ENCODE measurements at places on chromosomes 3 and 15.

DNA sequence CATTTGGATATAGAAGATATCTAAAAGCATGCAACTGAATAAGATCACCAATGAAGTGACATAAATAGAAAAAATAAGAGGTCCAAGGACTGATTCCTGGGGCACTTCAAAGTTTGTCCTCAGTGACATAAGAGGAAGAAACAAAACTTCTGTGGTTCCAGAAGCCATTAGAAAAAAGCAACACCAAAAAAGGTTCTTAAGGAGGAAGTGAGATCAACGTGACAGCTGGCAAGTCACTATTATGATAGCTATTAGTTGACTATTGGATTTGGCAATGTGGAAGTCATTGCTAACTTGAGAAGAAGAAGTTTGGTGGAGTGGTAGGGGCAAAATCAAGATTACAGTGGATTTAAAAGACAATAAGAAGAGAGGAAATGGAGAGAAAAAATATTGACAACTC lies 1098.3 kb downstream of the NAALADL2 start:
- DNase-seq = no peak

DNA sequence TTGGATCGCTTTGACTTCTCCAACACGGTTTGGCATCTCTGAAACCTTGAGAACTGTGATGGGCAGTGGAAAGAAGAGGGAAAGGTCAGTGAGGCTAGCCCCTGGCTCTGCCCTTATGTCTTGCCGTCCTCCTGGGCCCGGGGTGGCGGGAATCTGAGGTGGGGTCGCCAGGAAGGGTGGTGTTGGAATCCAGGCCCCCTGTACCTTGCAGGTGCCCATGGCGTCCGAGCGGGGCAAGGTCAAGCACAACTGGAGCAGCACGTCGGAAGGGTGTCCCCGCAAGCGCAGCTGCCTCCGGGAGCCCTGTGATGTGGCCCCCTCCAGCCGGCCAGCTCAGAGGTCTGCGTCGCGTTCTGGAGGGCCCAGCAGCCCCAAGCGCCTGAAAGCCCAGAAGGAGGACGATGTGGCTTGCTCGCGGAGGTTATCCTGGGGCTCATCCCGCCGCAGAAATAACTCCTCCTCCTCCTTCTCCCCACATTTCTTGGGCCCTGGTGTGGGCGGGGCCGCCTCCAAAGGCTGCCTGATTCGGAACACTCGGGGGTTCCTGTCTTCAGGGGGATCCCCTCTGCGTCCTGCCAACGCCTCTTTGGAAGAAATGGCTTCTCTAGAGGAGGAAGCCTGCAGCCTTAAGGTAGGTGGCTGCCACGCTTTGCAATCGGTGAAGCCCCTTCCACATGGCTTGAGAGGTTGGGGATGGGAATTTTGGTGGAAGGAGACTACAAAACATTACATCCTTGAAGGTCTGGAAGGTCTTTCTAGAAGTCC lies 907 bp downstream of the TATDN2 start:
- DNase-seq = peak; percentile 47

- no peak for DNase-seq
These were observed 139.1 kb upstream of the EIF1B start for GRCh38 chr3:40170395-40170794.

DNA sequence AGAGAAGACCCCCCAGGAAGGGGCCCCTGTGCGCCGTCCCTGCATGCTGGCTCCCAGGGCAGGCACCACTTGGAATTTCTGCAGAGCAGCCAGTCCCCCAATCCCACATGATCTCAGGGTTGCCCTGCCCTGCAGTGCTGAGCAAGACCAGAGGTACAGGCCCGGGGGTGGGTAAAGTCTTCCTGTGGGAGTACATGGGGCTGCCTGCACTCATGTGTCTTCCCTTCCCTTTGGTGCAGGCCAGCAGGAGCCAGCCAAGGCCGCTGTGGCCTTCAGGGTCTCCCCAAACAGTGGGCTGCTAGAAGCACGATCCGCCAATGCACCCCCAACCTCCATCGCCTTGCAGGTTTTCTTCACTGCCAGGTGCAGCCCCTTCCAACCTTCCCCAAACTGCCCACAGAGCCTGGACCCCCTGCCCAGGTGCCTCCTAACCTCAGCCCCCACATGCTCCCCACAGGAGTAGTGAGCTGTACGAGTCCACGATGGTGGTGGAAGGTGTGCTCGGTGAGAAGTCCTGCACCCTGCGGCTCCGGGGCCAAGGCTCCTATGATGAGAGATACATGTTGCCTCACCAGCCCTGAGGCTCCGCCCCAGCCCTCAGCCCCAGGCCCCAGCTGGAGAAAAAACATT lies 15.0 kb downstream of the ACAA1 start:
- DNase-seq = no peak

DNA sequence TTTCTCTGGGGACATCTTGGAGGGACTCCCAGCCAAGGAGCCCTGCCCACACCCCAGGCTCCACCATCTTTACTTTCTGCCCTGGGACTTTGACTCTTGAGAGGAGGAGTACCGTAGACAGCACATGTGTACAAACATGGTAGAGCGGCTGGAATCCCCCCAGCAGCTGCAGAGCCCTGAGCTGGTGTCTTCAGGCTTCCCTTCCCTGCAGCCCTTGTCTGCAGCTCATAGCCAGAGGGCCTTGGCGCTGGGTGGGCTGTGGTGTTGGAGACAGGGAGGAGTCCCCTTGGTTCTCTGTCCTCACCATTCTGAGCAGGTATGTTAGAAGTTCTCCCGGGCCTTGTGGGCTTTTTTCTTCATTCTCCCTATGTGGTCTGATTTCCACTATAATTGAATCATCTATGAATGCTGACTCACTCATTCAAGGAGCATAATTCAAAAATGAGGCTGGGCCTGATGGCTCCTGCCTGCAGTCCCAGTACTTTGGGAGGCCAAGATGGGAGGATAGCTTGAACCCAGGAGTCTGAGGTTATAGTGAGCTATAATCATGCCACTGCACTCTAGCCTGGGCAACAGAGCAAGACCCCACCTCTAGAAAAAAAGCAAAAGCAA lies 97.8 kb upstream of the MEF2A start:
- DNase-seq = no peak

DNA sequence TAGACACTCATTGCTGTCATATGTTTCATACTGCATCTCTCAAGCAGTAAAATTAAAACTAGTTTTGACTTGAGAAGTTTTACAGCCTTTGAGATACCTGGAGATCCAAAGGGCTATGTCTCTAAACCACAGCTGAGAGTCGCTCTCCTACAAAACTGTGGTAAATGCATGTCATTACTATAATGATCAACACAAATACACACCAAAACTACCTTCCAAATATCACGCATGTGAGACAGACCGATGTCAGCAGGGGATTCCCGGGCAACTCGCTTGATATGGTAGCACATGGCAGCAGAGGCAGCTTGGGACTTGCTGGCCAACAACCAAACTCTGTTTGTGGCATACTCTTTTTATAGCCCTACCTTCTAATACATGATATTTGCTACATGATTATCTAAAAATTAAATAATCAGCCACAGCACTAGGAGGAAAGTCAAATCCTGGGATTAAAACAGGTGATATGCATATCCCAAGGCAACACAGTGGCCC lies 56.3 kb downstream of the PDZRN3 start:
- no peak for DNase-seq

- no peak for DNase-seq
These were observed 8.0 kb downstream of the CHD2 start for GRCh38 chr15:92907896-92908712.

DNA sequence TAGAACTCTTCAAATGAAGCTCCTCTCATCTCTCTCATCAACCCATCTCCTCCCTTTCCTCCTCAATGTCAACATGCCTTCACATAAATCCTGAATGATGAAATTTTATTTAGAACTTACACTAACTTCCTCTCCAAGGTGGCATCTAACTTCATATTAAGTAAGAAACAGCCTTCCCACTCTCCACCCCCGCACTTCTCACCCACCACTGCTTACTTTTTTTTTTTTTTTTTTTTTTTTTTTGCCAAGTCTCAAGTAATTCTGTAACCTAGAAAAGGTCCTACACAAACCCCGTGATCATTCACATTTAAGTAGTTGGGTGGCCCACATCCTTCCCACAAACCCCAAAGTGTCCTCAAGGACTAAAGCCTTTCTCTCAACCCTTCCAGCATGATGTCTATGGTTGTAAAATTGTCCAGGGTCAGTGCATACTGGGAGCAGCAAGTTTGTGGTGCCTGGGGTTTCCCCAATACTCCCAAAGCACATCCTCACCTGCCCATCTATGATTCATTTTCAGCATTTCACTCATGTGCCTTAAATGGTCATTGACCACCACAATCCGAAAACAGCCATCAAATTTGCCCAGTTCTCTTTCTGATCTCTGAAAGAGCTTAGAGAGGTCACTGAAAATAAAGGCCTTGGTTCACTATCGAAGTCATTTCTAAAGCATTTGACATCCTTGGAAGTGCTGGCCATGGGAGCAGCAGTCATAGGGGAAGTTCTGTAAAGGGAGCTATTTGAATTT lies 47.2 kb downstream of the CD86 start:
- no peak for DNase-seq

DNA sequence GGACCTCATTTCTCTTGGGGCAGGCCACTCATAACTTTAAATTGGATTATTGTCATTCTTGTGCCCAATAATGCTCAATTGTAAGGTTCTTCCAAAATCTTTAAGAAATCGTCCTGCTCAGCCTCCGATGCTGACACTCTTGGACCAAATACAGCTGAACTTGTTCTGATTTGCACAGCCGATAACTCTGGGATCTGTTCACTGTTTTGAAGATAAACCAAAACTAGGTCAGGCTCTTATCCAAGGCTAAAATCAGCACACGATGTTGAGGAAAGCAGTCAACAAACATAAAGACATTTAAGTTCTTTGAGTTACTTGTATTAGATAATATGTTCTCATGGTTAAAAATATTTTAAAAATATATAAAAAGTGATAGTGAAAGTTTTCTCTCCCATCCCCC lies 52.0 kb upstream of the NEO1 start:
- DNase-seq = no peak

DNA sequence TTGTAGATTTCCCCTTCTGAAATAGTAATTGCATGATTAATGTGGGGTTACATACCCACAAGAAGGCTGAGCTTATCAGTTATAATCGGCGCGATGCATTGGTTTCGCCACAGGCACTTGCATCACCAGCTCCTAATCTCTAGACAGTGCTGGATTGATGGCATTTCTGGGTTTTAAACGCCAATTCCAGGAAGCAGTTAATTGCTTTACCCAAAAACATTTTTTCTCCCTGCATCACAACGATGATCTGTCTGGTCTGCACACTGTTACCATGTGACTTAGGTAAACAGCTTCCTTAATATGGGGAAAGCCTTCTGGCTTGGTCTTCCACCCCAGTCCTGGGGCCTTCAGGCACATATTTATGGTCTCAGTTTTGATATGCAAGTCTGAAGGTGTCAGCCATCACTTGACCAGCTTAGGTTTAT lies 70.0 kb upstream of the HEG1 start:
- DNase-seq = no peak

- DNase-seq = no peak
These were observed 30.3 kb upstream of the VEPH1 start for GRCh38 chr3:157533298-157534070.

- DNase-seq = no peak
These were observed 93.9 kb downstream of the ABHD5 start for GRCh38 chr3:43784640-43785011.

DNA sequence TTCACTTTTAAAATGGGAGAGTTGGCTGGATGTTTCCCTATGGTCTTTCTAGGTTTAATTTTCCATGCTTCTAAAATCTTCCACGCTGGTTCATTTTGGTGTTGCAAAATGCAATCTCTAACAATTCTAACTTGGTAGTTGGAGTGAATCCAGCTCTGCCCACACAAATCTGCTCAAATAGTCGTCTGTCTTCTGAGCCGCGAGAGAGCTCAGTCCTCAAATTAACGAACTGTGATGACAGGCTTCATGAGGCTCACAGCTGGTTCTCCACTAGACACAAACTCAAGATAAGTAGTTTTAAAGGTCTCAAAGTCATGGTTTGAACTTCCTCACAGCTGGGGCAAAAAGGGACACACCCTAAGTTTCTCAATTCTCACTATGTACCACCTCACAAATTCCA lies 178.6 kb upstream of the LYSMD4 start:
- DNase-seq = no peak

DNA sequence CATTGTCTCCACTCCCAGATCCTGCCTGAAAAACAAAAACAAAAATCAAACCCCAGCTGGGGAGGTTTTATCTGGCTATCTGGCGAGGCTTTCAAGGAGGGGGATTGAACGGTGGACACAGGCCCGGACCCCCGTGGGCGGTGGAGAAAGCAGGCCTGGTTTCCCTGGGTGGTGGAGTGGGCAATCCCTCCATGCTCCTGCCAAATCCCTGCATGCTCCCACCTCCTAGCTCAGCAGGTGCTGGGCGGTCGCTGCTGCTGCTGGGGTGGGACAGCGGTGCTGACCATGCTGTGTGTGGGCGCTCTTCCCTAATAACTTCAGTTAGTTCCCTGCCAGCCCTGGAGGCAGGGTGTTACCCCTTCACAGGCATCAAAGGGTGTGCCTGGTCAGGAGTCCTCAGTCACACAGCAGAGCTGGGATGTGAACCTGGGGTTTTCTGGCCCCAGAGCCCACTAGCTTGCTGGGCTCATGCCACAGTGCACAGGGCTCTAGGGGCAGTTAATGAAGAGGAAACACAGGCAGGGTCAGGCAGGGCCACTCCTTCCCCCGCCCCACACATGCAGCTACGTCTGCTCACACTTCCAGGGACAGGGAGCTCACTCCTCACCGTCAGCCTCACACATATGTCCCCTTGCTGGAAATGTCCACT lies 15.9 kb upstream of the PLXND1 start:
- no peak for DNase-seq

DNA sequence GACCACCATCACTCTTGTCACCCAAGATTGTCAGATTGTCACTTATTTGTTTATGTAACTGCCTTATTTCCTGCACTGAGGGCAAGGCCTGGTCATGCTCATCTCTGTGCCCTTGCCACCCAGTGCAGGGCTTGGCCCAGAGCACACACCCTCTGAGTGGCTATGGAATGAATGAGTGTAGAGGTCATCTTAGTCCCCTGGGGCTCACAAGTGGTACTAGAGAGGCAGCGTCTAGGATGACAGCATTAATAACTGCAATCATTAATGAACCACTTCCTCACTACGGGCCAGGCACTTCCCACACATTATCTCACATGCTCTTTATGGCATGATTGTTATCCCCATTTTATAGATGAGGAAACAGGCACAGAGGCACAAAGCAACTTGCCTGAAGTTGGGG lies 117.0 kb downstream of the SMAD6 start:
- no peak for DNase-seq

DNA sequence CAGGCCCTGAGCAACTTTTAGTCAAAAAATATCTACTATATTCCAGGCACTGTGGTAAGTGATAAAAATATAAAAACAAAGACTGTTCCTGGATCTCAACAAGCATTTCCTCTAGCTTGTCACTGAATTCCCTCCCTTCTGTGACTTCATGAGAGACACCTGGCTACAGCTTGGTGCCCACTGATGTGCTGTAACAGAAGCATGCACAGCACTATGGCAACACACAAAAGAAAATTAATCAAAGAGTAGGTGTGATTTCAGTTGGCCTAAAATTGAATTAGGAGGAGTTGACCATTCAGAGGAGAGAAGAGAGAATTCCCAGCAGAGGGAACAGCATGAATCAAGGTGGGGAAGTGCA lies 158.9 kb upstream of the LPP start:
- DNase-seq = no peak

- DNase-seq = no peak
These were observed 201.5 kb downstream of the GABRB3 start for GRCh38 chr15:26571346-26571745.

- no peak for DNase-seq
These were observed at the start of gene GRM7 for GRCh38 chr3:6860954-6861624. TSS of gene GRM7 (plus strand) at chr3:6861115.

Measured in C1 segment of cervical spinal cord (tissue), 14 donors.